Neural progenitor cell (in vitro differentiated cells): ENCODE measurements at places on chromosomes 7 and 10.
A peak's percentile ranks its signal among the peaks of the same experiment; 100 is the strongest.

GRCh38 chr7:95490231-95490762, 4.6 kb downstream of the ASB4 start:
- DNase-seq, result no peak

DNA sequence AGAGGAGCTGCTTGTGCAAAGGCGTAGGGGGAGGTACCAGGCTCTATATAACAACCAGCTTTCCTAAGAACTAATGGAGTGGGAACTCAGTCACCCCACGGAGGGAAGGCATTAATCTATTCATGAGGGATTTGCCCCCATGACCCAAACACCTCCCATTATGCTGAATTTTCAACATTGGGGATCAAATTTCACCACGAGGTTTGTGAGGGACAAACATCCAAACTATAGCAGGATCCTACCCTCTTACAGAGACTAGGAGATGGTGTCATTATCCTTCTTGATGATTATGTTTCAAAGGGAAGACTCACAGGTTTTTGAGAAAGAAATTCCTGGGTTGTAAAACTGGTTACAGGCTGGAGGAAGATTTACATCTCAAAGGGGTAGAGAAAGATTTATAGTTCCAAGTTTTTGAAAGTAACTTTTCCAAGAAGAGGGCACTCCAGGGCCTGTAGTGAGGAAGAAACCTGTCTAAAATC, 295.0 kb upstream of the DKK1 start:
- DNase-seq, result peak; percentile 46

DNA sequence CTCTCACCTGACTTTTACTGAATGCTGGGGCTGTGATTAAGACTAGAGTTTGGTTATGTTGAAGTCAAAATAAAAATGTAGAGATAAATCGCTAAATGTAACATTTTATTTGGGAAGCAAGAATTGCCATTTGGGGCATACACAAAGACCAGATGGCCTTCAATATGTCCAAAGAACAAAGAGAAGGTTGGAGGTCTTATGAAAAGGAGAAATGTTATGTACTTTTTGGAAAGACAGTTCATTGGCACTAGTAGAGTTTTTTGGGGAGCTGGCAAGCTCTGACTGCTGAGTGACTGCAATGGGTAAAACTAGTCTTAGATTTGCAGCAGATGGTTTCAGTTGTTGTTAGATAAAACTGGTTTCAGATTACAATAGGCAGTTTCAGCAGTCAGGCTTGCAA, 35.6 kb upstream of the GALNT17 start:
- no peak for DNase-seq

GRCh38 chr10:5968681-5969453, 8.5 kb downstream of the IL15RA start:
- DNase-seq, result no peak

DNA sequence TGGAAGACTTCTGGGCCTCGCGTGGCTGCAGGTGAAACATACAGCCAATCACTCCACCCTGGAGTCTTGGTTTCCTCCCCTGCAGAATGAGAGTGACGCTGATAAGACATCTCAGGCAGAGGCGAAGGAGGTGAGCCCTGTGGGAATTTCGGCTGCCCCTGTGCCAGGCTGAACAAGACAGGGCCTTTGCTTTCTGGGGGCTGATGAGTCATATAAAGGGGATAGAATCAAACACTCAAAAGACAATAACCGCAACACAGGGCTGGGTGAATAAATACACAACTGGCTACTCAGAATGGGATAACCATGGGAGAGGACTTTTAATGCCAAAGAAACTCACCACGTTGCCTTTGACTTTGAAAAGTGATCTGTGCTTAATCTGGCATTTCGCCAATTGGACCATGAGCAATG, 143.8 kb downstream of the KCNMA1 start:
- DNase-seq, result no peak

GRCh38 chr7:7671361-7671760, 30.8 kb downstream of the UMAD1 start:
- no peak for DNase-seq

DNA sequence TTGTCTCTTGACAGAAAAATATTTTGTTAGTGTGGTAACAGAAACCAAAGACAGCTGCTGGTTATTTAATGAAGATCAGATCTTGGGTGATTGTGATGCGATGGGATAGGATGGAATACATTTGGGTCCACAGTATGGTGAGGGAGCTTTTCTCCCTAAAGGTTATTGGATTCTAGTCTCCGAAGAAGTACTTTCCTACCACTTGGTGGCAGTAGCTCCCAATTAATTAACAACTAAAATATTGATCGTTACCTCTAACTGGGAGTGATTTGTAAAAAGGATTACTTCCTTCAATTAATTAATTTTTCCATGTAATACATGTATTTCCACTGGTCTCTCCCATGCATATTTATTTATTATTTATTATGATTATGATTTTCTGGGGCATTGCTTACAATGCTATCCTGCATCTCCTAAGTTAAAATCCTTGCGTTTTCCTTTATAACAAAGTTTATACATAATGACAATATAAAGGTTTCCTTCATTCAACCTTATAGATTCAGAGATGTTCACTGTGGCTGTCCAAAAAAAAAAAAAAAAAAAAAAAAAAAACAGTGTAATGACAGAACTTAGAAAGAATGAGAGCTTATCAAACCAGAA, 25.6 kb downstream of the TMEM196 start:
- DNase-seq, result peak; percentile 67

DNA sequence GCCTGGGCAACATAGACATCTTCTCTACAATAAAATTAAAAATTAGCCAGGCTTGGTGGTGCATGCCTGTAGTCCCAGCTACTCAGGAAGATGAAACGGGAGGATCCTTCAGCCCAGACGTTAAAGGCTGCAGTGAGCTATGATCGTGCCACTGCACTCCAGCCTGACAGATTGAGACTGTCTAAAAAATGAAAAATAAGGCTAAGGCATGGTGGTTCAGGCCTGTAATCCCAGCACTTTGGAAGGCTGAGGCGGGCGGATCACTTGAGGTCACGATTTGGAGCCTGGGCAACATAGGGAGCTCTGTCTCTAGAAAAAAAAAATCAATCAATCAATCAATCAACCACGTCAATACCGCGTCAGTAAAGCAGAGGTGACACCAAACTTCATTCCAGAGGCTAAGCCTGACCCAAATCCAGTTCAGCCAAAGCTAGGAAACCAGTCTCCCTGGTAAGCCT, 31.1 kb downstream of the MRPS24 start:
- DNase-seq, result no peak

DNA sequence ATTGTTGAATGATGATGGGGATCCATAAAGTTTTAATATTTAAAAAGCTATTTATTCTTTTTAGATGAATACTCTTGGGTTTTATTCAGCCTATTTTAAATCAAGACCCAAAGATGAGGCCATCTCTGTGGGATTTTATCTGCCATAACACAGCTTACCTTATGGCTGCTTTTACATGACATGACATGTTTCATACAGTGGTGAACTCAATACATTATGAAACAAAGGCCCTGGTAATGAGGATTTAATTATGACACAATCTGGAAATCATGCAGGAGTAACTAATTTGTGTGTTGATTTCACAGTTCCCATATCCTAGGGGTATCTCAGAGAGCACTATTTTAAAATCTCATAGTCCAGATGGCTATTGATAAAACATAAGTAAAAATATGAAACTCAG, 661.8 kb upstream of the FZD8 start:
- DNase-seq, result no peak

DNA sequence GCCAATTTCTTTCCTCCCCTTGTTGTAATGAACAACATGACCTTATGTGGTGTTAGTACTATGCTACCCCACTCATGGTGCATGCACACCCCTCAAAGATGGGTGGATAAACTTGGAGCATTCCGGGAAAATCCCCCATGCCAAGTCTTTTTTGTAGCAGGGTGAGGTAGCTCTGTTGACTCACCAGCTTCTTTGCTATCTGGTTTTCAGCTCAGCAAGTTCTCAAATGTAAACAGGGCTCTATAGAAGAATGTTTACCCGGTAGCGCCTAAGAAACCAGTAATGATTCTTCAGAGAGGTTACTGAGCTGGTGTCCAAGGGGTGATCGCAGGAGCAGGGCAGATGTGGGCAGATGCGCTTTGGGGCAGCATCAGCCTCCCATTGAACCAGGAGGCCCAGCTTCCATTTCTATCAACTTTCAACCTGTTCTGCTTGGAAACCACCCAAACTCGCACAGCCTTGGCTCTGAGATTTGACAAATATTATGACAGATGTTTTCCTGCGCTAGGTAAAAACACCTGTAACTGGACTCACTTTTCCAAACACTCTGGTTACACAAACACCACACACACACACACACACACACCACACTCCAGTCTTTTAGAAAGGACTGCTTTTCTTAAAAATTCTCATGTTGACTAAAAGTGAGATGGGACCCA, 87.8 kb downstream of the ZRANB1 start:
- DNase-seq, result no peak

DNA sequence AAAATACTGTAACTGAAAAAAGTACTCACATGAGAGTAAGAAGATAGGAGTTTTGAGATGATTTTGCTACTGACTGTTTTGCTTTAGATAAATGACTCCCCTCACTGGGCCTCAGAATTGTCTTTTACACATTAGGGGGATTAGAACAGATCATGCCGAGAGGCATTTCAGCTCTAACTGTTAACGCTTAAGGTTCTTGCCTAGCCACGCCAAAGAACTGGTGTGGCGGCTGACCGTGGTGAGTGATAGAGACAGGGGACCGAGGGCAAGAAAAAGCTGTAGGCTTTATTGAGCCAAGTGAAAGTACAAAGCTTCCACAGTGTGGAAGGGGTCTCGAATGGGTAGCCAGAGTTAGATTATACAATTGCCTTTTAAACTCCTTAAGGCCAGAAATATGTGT, 368.5 kb upstream of the MYO3A start:
- peak; percentile 71 for DNase-seq

- peak; percentile 51 for DNase-seq
Observed at GRCh38 chr10:7872041-7872442, 53.7 kb downstream of the TAF3 start.

GRCh38 chr7:24017519-24017918, 266.5 kb upstream of the NPY start:
- DNase-seq, result no peak

- DNase-seq, result no peak
Observed at GRCh38 chr10:7587168-7587864, 79.5 kb downstream of the ITIH5 start.

DNA sequence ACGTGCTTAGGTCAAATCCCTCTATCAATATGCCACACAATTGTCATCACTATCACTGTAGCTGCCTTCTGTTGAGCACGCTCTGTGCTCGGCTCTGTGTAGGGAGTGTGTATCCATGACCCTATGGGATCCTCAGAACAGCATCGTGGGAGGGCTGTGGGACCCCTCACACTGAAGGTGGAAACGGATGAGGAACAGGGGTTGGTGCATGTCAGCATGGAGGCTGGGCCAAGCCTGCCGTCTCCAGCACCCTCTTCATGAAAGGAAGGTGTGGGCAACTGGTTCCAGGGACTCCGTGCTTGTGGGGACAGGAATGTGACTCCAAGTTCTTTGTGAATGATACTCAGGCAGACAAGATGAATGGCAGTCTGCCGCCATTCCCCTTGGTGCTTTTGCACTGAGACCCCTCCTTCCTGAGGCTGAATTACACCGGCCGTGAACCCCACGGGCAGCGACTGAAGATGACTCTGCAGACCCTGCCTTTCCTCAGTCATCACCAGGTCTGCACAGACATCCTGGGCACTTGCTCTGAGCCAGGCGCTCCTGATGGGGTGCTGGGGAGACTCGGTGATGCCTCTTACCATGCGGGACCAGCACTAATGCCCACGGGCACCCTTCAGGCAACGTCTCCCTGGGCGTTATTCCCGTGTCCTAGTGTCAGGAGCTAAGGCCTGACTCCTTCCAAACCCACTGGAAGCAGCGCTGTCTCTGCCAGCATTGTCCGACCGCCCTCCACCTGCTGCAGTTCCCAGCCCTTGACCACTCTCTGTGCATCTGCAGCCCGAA, 495.2 kb downstream of the TCERG1L start:
- no peak for DNase-seq

GRCh38 chr7:44261240-44261639, 60.5 kb downstream of the YKT6 start:
- DNase-seq, result no peak

GRCh38 chr7:37311355-37311754, 137.3 kb downstream of the ELMO1 start:
- DNase-seq, result no peak

DNA sequence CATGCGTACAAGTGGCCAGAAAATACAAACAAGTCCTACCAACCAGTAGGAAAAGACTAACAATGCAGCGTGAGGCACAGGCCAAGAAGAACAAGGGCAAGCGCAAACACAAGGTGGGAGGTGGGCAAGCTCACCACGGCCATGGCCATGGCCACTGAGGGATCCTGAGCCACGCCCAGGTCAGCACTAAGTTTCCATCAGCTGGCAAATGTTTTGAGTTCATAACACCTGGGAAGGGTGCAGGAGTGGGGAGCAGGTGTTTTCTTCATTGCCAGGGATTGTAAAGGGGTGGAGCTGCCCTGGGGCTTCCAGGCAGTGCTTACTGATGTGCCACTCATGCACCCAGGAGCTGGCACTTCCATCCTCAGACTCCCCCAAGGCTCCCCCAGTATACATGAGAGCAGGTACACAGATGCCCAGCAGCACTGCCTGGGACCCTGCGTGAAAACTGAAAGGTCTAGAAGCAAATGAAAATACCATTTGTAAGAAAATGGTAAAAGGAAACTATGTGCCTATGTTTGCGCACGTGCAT, 139.2 kb upstream of the RET start:
- DNase-seq, result no peak

- DNase-seq, result no peak
Observed at GRCh38 chr10:17474595-17475323, 20.4 kb upstream of the ST8SIA6 start.

- no peak for DNase-seq
Observed at GRCh38 chr7:82715344-82715743, 271.8 kb upstream of the CACNA2D1 start.

GRCh38 chr7:99331002-99331401, 5.3 kb downstream of the ARPC1A start:
- no peak for DNase-seq

DNA sequence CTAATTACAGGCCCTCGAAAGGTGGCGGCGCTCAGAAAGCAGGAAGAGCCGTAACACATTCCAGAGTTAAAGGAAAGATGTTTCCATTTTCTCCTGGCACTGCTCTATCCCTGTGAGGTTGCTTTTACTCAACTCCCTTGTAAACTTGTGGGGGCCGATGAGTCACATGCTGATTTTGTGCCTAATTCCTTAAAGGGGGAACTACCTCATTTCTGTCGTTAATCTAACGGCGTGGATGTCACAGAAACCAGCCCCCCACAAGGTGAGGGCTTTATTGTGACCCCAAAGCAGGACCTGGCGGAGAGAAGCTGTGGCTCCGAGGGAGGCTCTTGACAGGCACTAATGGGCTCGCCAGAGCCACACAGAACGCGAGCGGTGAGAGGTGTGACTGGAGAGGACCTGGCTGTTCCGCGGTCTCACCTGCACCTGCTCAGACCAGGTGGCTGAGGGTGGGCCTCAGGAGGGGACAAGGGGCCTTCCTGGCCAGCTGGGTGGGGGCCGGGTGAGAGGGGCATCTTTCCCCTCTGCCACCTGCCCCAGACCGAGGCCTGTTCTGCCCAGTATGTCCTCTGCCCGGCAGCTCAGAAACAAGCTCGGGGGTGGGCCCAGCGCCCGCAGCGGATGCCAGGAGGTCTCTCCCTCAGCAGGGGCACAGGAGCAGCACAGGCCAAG, 50.9 kb downstream of the CALML3 start:
- no peak for DNase-seq
